Activated naive CD4-positive, alpha-beta T cell treated with anti-CD3 and anti-CD28 coated beads for 36 hours (primary cell): ENCODE measurements at places on chromosomes 2 and 18. TPM values are rescaled to one million over a fixed set of nuclear protein-coding genes. Genes with fewer than 3 reads are reported as not detected.

The SPEG gene
- total RNA-seq = 1.3 TPM

The ST8SIA5 gene
- not detected for total RNA-seq

The MEIS1 gene
- total RNA-seq = not detected

The C2orf72 gene
- not detected for total RNA-seq

The ANKRD30BL gene
- total RNA-seq = not detected

The REG3A gene
- total RNA-seq = not detected

The IL1RL1 gene
- total RNA-seq = 0.43 TPM
